A549 treated with Mapracorat at 1 μM for 4 hours (cell line): ENCODE measurements at places on chromosomes 4 and X. TPM values are rescaled to one million over a fixed set of nuclear protein-coding genes. Genes with fewer than 3 reads are reported as not detected.

SLC25A53 gene
- total RNA-seq = 3.8 to 4.9 TPM (median 4.4 TPM) in 5 replicates

AGA gene
- total RNA-seq = 16.6 to 29.6 TPM (median 17.0 TPM) in 5 replicates

RTL9 gene
- total RNA-seq = 0.09 to 0.13 TPM (median 0.11 TPM) in 5 replicates

USP26 gene
- total RNA-seq = not detected in 5 replicates

LRCH2 gene
- total RNA-seq = not detected in 5 replicates

HEPH gene
- total RNA-seq = not detected in 5 replicates

GAGE12H gene
- not detected in 5 replicates for total RNA-seq

VCX3B gene
- total RNA-seq = not detected in 5 replicates
